ENCODE measurements at places on chromosomes 11 and 22.

- DNase-seq = no peak
Measured at GRCh38 chr11:9103542-9104276, 12.3 kb upstream of the SCUBE2 start.

DNA sequence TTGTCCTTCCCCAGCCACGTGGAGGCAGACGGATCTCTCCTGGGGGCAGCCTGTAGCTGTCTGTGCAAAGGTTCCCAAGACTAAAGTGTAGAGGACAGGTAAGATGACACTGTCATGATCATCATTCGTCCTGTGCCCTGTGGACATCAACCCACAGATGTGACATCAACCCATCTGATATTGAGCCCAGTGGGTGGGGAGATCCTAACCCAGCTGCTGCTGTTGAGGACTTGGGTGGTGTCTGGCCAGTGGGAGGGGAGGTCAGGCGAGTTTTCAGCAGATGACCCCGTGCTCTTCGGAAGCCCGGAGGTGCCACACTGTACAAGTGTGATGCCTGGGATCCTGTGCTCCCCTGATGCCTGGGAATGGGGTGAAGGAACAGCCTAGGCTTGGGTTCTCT, 1.2 kb upstream of the GAL start:
- DNase-seq = no peak

GRCh38 chr22:44668886-44669521, 33.0 kb upstream of the PRR5 start:
- DNase-seq = no peak

DNA sequence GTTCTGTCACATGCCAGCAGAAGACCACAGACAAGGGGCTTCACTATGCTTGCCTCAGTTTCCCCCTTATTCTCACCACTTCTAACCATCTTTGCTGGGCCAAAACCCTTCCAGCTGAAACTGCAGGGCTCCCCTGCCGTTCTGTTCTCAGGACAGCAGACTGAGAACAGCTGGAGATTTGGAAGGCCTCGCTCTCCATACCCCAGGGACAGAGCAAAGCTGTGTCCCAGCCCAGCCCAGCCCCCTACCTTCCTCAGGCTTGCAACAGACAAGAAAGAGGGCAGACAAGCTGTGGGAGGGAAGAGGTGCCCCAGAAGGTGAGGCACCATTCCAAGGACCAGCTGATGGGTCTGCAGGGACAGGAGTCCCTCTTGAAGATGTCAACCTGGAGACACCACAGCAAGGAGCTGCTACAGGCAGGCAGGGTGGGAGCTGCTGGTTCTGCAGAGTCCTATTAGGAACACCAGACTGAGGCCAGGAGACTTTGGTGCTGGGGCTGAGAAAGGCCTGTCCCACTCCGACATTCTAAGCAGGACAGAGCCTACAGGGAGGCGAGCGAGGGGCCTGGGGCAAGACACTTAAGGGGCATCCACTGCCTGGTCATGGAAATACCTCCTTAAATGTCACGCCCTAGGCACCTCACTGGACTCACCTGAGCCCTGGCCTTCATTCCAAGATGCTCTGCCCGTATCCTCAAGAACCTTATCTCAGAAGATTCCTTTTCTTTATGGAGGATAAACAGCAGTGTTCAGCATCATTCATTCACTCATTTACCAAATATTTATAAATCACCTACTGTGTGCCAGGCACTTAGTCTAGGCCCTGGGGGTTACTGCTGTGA, 6.9 kb downstream of the SCN2B start:
- no peak for DNase-seq

- no peak for DNase-seq
Measured at GRCh38 chr22:44384563-44385295, 72.0 kb upstream of the SHISAL1 start.

- DNase-seq = no peak
Measured at GRCh38 chr11:19183646-19184045, 18.1 kb downstream of the CSRP3 start.

- no peak for DNase-seq
Measured at GRCh38 chr22:25368271-25368670, 148.8 kb downstream of the CRYBB2 start.

GRCh38 chr11:41403458-41403857, 56.0 kb downstream of the LRRC4C start:
- no peak for DNase-seq

DNA sequence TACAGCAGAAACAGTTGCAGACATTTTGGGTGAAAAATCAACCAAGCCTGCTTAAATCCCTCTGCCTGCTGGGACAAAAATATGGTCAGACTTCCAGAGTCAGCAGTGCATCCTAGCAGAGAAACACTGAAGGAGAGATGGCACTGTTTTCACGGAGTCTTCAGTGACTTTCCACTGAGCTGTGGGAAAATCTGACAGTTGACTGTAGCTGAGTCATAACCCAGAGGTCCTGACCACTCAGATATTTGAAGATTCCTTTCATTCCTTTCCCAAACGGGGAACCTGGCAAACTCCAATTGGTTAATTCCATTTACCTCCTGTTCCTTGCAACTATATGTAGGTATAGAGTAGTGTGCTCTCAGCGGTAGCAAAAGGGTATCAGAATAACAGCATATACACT, 20.9 kb upstream of the UPB1 start:
- no peak for DNase-seq

DNA sequence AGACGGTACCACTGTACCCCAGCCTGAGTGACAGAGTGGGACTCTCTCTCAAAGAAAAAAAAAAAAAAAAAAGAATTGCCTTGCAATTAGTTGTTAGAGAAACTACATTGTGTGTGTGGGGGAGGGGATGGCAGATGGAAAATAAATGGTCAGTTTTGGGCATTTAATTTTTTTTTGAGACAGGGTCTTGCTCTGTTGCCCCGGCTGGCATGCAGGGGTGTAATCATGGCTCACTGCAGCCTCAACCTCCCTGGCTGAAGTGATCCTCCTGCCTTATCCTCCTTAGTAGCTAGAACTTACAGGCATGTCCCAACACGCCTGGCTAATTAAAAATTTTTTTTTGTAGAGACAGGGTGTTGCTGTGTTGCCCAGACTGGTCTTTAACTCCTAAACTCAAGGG, 36.4 kb downstream of the WEE1 start:
- DNase-seq = no peak

GRCh38 chr22:35053060-35053835, 12.7 kb upstream of the ISX start:
- DNase-seq = no peak

All from Kasumi-1 (cell line).